Neural progenitor cell (in vitro differentiated cells): ENCODE measurements at places on chromosomes 1 and 21.

DNA sequence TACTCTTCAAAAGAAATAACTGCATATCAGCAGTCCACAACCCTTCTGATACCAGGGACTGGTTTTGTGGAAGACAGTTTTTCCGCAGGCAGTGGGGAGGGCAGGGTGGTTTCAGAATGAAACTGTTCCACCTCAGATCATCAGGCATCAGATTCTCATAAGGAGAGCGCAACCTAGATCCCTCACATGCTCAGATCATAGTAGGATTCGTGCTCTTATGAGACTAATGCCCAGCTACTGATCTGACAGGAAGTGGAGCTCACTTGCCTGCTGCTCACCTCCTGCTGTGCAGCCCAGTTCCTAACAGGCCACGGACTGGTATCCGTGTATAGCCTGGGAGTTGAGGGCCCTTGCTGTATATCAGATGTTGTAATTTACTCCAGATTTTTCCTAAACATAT lies 11.5 kb downstream of the RO60 start:
- no peak for DNase-seq

- DNase-seq = no peak
These were observed 123.2 kb upstream of the TNFSF4 start for GRCh38 chr1:173330149-173330951.

DNA sequence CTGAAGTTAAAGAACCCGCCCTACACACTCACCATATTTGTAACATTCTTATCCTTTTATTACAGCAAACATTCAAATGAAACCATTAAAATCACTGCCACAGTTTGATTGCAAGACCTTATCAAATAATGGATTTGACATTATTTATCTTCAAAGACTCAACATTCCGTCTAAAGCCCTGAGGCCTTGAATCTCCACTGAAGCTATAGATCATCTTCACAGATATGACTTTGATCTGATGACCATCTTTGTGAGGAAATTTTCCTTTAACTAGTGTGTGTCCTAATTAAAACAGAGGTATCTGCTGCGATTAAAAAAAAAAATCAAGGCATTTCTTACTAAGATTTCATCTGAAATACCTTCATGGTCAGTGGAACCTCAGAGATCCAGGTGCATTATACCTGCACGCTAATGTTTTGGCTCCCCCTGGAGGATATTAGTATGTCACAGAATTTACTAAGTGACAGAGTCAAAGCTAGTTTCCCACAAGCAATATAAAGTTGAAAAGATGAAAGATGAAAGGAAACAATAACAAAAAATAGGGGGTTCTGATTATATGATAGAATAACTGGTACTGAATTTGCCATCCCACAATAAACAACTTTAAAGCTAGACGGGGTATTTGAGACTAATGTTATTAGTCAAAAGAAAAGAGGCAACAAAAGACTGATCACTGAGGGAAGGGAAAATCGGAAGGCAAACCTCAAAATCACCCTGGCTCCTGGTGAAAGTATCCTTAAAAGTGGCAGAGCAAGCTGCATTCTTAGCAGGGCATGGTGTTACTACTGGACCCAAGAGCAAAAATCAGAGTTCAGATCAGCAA lies 923.4 kb downstream of the NCAM2 start:
- peak; percentile 58 for DNase-seq

DNA sequence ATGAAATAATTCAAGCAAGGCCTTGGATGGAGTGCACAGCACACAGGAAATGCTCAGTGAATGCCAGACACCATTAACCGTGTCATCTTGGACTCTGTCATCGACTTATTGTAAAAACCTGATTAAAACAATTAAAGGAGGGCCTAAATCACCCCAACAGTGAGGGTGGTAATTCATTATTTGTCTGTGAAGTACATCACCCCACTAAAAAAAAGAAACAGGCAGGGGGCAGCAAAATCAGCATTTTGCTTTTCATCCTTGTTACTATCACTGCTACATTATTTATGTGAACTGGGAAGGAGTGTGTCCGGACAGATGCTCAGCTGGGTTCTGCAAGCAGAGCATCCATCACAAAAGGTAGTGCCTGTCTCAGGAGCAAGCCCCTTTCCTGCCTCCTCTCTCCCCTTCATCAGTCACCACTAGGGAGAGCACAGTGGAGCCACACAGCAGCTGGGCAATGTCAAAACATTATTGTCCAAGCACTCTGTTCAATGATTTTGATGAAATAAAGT lies 98.5 kb downstream of the RERE start:
- DNase-seq = no peak

DNA sequence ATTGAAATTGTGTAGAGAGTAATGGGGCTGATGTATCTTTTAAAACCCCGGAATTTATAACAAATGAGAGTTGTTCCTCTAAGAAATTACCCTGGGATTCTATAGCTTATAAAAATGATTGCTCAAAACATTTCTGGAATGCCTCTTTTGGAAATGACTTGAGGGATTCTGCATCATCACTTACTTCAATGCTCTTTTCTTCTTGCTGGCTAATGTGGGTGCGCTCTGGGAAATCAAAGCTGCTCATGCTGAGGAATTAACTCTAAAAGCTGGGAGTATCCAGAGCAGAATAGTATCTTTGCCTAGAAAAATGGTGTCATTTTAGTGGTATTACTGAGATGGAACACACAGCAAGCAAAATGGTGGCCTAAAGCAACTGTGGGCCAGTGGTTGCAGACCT lies 23.0 kb upstream of the TBX15 start:
- no peak for DNase-seq

GRCh38 chr1:70426154-70427131 lies 15.4 kb downstream of the CTH start:
- no peak for DNase-seq

DNA sequence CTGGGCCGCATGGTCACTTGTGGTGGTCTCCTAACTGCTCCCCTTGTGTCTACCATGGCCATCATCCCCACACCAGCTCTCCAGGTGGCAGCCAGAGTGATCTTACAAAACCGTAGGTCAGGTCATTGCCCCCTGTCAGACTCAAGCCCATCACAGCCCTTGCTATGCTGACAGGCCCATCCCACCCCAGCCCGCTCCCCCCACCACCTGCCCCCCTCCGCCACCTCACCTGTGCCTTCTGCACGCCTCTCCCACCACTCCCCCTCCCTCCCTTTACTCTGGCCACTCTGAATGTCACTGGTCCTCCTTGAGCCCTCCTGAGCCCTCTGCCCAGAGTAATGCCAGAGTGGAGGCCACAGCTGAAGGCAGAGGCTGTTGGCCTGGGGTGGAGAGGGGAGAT lies 28.5 kb downstream of the TEX35 start:
- DNase-seq = no peak

DNA sequence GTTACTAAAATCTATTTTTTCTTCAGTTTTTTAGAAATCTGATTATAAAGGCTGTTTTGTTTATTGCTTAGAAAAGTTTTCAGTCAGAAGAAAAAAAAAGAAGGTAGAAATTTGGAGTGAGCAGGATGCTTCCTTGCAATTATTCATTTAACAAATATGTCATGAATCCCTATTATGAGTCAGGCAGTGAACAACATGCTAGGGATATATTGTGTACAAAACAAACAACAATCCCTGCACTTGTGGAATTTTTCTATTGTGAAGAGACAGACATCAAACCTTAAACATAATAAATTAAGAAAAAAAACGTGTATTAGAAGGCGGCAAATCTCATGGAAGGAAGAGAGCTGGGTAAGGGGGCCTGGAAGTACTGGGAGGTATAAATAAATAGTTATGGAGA lies 664.1 kb upstream of the CAMK1G start:
- DNase-seq = no peak

DNA sequence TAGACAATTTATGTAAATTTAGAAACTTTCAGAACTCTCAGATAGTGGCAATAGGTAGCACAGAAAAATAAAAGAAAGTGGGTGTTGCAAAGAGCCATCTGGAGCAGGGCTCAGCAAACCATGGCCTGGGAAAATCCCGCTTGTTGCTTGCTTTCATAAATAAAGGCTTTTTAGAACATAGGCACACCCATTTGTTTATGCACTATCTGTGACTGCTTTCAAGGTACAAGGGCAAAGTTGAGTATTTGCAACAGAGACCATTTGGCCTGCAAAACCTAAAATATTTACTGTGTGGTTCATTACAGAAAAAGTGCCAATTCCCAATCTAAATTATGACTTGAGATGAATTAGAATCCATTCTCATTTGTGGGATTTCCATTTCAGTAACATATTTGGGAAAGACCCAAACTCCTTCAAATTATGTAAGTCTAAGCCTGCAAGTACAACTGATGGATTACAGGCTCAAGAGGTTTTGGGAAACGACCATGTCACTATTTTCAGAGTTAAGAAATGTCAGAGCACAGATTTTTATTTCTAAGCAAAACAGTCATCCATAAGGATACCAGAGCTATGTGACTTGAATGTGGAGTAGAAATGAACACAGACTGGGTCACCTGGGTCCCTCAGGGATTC lies 43.5 kb upstream of the DPT start:
- no peak for DNase-seq

- no peak for DNase-seq
These were observed 587 bp downstream of the TMEM53 start for GRCh38 chr1:44673675-44674112.

GRCh38 chr1:247884797-247885413 lies 10.5 kb upstream of the OR2W3 start:
- no peak for DNase-seq

- DNase-seq = peak; percentile 28
These were observed 38.5 kb upstream of the EFCAB14 start for GRCh38 chr1:46757247-46757955.

- no peak for DNase-seq
These were observed 148.9 kb upstream of the CTTNBP2NL start for GRCh38 chr1:112247036-112247597.

GRCh38 chr1:229886636-229887035 lies 180.4 kb upstream of the GALNT2 start:
- DNase-seq = no peak

DNA sequence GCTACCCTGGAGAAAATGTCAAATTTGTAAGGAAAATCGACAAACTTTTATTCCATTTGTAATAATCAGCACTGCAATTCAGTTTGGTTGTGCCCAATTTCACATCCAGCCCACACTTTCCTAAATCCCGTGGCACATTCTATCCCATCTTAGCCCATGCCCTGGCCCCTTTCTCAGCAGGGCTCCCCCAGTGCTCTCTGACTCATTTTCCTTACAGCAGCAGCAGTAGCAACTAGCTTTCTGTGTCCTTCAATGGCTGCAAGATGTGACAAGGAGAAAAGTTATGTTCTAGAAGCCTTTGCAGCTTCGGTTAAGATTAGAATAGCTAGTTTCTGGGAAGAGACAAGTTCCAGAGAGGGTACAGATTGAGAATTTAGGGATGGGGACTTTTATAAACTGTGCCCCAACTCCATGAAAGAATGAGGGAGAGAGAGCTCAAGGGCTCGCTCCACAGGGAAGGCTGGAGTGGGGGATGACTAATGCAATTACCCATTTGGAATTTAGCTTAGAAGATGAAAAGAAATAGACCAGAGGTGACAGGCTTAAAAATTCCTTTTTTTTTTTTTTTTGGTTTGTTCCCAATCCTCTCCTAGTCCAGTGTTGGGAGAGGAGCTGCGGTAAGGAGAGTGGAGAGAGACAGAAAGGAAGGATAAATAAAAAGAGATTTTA lies 47.0 kb upstream of the POU2F1 start:
- peak; percentile 65 for DNase-seq

DNA sequence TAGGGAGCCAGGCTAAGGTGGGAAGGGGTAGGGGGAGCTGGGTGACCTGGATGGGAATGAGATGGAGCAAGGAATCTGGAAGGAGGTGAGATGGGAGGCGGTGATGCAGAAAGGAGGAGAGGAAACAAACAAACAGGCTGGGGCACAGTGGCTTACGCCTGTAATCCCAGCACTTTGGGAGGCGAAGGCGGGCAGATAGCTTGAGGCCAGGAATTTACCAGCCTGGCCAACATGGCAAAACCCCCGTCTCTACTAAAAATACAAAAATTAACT lies 10.8 kb downstream of the CRABP2 start:
- DNase-seq = peak; percentile 31

- no peak for DNase-seq
These were observed 104.0 kb downstream of the ATG4C start for GRCh38 chr1:62887799-62888507.

- DNase-seq = no peak
These were observed 3.6 kb downstream of the EPS15 start for GRCh38 chr1:51515312-51515960.

- DNase-seq = no peak
These were observed 26.1 kb downstream of the CD58 start for GRCh38 chr1:116544588-116545358.

GRCh38 chr21:39850333-39850732 lies 16.9 kb upstream of the PCP4 start:
- DNase-seq = no peak

- DNase-seq = peak; percentile 81
These were observed 296 bp upstream of the RNPEP start for GRCh38 chr1:201982082-201982622.

GRCh38 chr21:26519142-26519541 lies 53.9 kb downstream of the CYYR1 start:
- DNase-seq = no peak

DNA sequence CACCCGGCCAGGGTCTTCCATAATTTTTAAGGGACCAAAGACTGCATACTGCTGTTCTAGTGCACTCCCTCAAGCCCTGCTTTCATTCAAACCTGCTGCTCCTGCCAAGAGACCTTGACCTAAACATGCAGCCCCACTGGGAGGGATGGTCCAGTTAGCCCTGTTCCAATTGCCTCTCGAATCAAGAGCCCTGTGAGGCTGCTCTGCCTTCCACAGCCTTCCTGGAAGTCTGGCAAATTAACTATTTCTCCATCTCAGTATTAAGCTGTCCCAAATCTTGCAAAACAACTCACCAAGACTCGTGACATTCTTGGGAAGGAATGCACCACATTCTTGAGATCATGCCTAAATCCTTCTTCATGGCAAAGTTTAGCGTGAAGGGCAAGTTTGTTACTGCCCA lies 231.3 kb downstream of the C1orf94 start:
- DNase-seq = no peak

DNA sequence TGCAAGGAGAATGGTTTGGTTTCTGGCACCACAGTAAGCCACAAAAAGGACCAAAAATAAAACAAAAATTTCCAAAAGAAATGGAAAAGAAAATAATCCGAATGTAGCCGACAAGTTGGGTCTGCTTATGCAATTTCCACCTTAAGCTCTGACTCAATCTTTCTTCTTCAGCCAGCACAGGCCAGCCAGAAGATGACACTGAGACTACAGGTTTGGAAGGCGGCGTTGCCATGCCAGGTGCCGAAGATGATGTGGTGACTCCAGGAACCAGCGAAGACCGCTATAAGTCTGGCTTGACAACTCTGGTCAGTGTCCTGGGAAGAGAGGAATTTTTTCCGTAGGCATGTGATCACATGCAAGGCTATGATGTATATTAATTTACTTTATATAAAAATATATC lies 23.4 kb downstream of the PDPN start:
- DNase-seq = no peak

- DNase-seq = no peak
These were observed 1.3 kb downstream of the KAZN start for GRCh38 chr1:14599800-14600199.
